ENCODE measurements at places on chromosomes 7 and 10.

GRCh38 chr10:35327790-35328403 lies 8.4 kb upstream of the CCNY start:
- DNase-seq = no peak

DNA sequence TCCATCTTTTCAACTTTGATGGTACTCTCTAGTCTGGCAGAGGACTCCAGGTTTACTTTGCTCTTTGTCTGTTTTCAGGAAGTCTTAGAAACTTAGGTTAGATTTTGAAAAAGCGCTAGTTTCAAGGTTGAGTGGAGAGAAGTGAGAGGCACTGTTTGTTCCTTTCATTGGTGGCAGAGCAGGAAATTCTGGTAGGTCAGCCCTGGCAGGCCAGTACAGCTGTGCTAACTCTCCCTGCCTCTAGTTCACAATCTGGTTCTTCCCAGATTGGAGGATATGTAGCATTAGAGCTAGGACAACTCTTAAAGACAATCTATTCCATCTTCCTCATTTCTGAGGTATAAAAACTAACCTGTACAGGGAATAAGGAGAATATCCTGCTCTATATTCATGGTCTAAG lies 160.9 kb upstream of the FZD1 start:
- DNase-seq = no peak

GRCh38 chr7:141408440-141408839 lies 142.8 kb upstream of the AGK start:
- no peak for DNase-seq

GRCh38 chr10:44016589-44017482 lies 368.1 kb downstream of the CXCL12 start:
- peak; percentile 68 for DNase-seq

GRCh38 chr7:5598261-5598761 lies 174.7 kb upstream of the TNRC18 start:
- peak; percentile 43 for DNase-seq

- peak; percentile 40 for DNase-seq
These were observed 1.4 kb downstream of the RHEB start for GRCh38 chr7:151518105-151518946.

- DNase-seq = no peak
These were observed 283.6 kb downstream of the BICC1 start for GRCh38 chr10:58796242-58796641.

GRCh38 chr7:29084832-29085231 lies 61.5 kb downstream of the CPVL start:
- DNase-seq = no peak

DNA sequence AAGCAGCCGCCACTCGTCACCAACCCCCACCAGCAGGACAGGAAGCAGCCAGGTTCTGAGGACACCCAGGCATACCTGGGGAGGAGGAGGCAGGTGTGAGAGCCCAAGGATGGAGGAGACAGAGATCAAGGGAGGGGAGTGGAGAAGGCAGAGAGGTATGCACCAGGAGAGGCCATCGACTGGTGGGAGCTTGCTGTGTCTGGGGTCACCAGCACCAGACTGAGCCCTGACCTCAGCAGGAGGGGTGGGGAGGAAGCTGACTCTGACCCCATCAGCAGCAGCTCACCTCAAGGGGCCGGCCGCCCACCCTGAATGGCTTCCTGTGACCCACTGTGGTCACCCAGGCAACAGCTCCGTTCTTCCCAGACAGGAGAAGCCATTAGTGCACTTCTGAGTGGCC lies 7.8 kb downstream of the VIPR2 start:
- DNase-seq = no peak

- no peak for DNase-seq
These were observed 642.2 kb downstream of the SH2D4B start for GRCh38 chr10:81179805-81180452.

GRCh38 chr7:47349401-47349800 lies 232.5 kb downstream of the TNS3 start:
- DNase-seq = no peak

DNA sequence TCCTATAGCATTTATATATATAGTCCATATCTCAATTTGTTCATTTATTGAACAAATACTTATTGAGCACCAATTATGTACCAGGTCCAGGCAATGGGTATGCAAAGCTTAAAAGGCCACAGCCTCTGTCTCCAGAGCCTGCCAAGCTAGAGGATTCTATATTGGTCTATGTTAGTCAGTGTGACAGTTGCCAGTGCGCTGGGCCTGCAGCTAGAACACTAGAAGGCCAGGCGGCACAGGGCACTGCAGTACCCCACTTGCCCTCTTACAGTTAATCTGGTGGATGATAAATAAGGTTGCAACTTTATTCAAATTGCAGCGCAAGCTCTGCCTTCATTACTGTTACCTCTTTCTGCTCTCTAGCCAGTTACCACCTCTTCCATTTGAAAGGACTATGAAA lies 68.8 kb downstream of the PPP1R3C start:
- DNase-seq = no peak

DNA sequence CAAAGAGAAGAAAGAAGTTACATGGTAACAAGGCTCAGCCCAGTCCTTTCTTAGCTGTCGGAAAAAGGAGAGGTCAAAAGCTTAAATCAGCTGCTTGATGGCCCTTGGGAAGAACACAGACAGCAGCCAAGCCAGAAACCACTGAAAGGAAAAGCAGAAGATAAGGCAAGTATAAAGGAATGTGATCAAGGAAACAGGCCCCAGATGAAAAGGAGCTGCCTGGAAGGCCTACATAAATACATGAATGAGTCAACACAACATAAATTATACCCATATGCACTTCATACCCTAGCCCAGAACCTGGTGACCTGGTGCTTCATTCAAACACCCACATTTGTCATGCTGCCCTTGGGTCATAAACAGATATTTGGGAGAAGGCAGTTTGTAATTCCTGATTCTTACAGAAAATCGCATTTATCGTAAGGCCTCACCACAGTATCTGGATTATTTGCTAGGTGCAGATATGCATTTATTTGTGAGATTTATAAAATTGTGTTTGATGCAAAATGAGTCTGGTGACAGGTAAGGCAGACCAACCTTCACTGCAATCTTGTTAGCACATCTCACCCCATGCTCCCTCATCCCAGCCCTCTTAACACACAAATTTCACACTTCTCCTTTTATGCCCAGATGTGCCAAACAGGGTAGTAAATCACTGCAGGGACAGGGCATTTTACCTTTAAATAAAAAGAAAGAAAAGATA lies 94.9 kb upstream of the KCNIP2 start:
- peak; percentile 82 for DNase-seq

DNA sequence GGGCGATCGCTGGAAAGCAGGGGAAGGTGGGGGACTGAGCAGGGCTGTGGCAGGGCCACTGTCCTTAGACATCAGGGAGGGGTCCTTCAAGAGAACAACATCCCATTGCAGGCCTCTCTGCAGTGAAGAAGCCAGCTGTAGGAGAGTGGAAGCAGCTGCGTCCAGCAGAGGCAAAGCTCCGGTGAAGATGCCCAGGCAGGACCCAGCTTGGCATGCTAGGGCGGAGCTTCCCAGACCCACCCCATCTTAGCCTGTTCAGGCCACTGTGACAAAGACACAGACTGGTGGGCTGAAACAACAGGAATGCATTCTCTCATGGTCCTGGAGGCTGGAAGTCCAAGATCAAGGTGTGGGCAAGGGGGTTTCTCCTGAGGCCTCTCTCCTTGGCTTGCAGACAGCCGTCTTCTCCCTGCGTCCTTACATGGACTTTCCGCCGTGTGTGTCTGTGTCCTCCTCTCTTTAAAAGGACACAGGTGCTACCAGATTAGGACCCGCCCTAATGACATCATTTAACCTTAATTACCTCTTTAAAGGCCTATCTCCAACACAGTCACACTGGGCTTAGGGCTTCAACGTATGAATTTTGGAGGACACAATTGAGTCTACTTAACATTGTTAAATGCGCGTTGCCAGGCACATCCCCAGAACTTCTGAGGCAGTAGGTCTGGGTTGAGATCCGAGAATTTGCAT lies 178.1 kb upstream of the GRB10 start:
- DNase-seq = no peak

- no peak for DNase-seq
These were observed 398.8 kb downstream of the TFEC start for GRCh38 chr7:115631782-115632181.

DNA sequence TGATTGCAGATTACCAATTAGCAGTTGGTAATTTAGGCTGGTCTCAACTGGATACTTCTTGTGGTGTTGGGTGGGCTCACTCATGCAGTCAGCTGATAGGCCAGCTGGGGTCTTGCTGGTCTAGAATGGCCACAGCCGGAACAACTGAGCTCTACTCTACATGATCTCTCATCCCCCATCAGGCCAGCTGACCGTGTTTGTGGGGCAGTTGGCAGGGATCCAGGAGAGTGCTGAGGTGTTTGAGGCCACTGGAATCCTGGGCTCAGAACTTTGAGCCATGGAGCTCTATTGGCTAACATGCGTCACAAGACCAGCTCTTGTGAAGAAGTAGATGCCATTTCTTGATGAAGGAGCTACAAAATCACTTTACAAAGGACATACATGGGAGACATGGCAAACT lies 242.4 kb downstream of the GFRA1 start:
- DNase-seq = no peak

GRCh38 chr7:47803025-47803424 lies 145.2 kb downstream of the PKD1L1 start:
- DNase-seq = no peak

DNA sequence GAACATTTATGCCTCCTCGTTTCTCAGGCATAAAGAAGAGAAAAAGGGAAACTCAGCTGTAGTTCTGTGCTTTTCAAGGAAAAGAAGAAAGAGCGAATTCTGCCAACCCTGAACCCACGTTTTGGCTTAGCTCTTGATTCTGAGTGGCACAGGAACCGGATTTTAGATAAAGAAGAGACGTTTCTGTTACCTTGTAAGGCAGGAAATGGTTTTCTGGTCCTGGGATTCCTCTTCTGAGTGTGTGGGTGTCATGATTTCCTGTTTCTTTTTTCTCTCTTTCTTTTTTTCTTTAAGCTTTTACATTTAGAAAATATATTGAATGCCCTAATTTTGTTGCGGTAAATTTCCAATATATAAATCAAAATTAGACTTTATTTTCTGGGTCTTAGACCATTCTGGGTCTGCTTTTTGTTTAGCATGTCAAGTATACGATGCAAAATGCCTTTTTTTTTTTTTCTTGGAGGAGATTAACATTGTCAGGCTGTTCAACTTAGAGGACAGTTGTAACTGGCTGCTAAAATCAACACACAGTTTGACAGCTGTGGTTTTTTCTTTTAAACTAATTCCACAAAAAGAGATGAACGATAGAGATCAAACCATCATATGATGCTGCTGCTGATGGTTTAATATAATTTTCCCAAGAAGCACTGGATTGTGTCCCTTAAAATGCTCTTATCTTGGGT lies 190.8 kb downstream of the GATA3 start:
- no peak for DNase-seq

- DNase-seq = no peak
These were observed 39.9 kb upstream of the EMX2 start for GRCh38 chr10:117502421-117503243.

Data from AG10803 (cell line).